ENCODE measurements at places on chromosomes 2 and 18.

- H3K27me3 ChIP-seq, result no peaks in the 10 kb centered on the region
- no peak for DNase-seq
- H3K4me3 ChIP-seq, result no peak overlapping the region
- no peaks in the 10 kb centered on the region for H3K4me1 ChIP-seq
Measured at GRCh38 chr2:112229348-112229747, 25.5 kb downstream of the ZC3H8 start.

DNA sequence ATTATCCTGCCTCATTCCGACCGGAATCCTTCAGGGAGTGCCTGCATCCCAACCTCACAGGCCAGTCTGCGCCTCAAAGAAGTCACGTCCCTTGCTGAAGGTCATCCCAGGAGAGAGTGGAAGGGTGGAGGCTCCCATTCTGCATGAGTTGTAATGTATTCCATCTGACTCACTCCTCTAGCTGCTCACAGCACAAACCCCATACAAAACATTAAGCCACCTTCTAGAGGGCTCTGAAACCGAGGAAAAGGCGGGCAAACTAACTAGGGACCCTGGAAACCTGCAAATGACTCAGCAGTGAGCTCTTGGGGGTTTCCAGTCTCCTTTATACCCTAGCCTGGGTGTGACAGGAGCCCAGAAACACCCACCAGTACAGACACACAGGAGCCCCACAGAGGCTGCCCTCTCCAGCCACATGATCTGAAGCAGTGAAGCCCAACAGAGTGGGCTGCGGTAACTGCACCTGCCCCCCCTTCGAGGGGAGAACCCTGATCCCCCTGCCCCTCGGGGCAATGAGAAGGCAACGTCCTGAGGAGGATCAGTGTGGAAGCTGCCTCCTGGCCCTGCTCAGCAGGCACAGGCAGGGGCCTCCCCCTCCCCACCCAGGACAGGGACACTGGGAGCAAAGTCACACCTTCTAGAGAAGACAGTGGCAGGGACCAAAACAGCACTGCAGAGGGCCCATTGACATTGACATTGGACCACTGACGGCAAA is 69.3 kb upstream of the SNTG2 start:
- DNase-seq, result peak; percentile 17
- H3K27ac ChIP-seq, result no peak overlapping the region
- no peaks in the 10 kb centered on the region for H3K27me3 ChIP-seq
- no peaks in the 10 kb centered on the region for H3K4me1 ChIP-seq

DNA sequence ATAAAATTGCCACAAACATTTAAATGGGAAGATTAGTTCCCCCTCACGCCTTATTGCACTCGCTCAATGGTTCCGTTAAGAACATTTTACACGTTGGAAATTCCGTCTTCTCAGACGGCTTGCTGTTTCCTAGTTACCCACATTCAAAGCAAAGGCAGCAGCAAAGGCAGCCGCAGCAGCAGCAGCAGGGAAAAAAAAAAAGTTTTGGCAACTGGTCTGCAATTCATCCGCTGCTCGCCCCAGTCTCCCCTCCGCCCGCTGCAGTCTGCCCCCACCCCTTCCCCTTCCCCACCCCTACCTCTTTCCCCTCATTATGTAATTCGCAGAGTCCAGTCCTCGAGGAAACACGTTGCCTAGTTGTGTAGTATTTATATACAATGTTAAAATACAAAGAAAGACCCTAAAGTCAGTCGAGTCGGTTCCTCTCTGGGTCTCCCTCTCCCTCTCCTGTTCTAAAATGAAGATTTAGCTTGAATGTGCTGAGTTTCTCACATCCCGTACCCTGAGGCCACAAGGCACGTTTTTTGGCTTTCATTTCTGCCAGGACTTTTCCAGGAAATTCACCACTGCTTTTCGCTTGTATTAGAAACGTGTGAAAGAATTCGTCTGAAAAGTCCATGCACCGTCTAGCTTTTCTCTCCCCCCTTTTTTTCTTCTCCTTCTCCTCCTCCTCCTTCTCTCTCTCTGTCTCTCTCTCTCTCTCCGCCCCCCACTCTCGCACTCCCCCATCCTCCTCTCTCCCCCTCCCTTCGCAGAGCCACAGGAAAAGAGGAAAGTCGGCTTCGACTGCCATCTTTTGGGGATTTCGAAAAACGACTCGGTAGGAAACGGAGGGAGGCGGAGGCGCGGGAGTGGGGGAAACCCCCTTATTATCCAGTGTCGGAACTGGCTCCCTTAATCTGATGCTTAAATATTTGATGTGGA is 140.0 kb downstream of the MEIS1 start:
- DNase-seq, result peak; percentile 50
- peak overlapping the region; percentile 17 for H3K27ac ChIP-seq
- H3K4me3 ChIP-seq, result peak overlapping the region; percentile 59
- peaks cover 5% of the 10 kb centered on the region for H3K4me1 ChIP-seq
- H3K36me3 ChIP-seq, result no peaks in the 10 kb centered on the region

DNA sequence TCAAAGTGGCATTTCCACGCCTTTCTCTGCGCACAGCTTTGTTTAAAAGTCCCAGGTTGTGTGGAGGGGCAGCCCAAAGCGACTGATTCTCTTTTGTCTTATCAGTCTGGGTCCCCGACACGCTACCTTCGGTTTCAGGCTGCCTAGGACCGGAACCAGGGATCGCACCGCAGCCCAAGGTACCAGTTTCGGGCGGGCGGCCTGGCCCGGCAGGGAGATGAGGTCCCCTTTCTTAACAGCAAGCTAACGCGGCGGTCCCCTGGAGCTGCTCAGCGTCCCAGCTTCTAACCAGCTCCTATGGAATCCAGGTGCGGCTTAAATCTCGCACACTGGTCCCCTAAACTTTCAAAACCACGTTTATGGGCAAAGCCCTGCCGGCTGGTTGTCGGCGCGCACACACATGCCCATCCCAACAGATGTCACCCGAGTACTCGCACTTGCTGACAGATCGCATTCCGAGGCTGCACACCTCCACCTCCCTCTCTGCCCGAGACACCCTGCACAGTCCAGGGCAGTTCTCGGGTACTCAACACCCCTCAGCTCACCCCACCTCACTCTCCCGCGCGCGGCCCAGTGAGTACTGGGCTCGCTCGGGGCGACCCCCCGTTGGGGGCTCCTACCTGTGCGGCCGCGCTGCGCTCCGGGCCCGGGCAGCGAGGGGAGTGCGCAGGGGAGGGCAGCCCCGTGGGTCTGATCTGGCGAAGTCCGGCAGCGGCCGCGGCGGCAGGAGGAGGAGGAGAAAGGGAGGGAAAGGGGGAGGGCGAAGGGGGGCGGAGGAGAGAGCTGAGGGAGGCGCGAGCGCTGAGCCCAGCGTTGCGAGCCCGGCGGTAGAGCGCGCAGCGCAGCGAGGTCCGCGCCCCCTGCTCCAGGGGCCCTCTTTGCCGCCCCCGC is at the start of gene EFEMP1:
TSS of gene EFEMP1 (minus strand) at position 692 of the 891 bp plus-strand sequence. CDS start 1,342 bp downstream, outside the sequence.
- no peak within 1 kb of the TSS for H3K4me3 ChIP-seq
- H3K27me3 ChIP-seq, result no peaks in the 10 kb centered on the region
- no peak within 1 kb of the TSS for H3K27ac ChIP-seq
- no peaks in the 10 kb centered on the region for H3K4me1 ChIP-seq

GRCh38 chr18:56747032-56747658 is 96.0 kb downstream of the WDR7 start:
- DNase-seq, result no peak
- no peak overlapping the region for H3K4me3 ChIP-seq
- H3K4me1 ChIP-seq, result no peaks in the 10 kb centered on the region
- H3K27me3 ChIP-seq, result no peaks in the 10 kb centered on the region
- H3K36me3 ChIP-seq, result no peaks in the 10 kb centered on the region

Measured in liver (tissue), 10 donors.